Inflammatory macrophage treated with lipopolysaccharide for 1 hour (primary cell): ENCODE measurements at places on chromosomes 3 and 15.

GRCh38 chr3:43640681-43641080 lies 18.9 kb upstream of the ANO10 start:
- DNase-seq = no peak

GRCh38 chr3:185070491-185071286 lies 82.2 kb downstream of the C3orf70 start:
- DNase-seq = no peak

GRCh38 chr3:178684881-178685590 lies 148.8 kb downstream of the KCNMB2 start:
- DNase-seq = no peak

- no peak for DNase-seq
Observed at GRCh38 chr3:64267721-64268604, 42.7 kb upstream of the PRICKLE2 start.
